ENCODE measurements at places on chromosomes 12 and 14. TPM values are rescaled to one million over a fixed set of nuclear protein-coding genes. Genes with fewer than 3 reads are reported as not detected.

DNA sequence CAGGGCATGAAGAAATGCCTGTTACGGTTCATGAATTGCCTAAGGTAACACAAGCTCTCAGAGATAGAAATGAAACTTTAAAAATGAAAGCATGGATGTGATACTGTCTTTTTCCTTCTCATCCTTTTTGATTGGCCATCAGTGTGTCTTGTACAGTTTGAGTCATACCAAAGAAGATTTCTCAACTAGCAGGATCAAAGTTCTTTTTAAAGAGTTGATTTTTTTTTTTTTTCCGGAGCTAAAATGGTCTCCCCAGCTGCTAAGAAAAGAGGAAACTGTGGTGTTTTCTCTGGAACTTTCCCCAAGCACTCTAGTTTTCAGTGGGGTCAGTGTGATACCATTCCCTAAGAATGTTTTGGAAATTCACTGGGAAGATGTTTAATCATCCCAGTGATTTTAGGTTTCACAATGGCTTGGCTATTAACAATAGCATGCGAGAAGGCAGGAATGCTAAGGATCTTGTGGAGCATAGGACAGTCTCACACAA is 105.0 kb downstream of the ETNK1 start:
- no peaks in the 10 kb centered on the region for H3K36me3 ChIP-seq
- peaks cover 2% of the 10 kb centered on the region for H3K4me1 ChIP-seq

GRCh38 chr12:47509398-47509851 is 196.4 kb downstream of the RPAP3 start:
- H3K27ac ChIP-seq, result no peak overlapping the region
- H3K4me3 ChIP-seq, result no peak overlapping the region
- H3K27me3 ChIP-seq, result no peaks in the 10 kb centered on the region
- no peaks in the 10 kb centered on the region for H3K4me1 ChIP-seq

GRCh38 chr12:57579677-57580465 is 11.1 kb upstream of the PIP4K2C start:
- H3K4me1 ChIP-seq, result peaks cover 6% of the 10 kb centered on the region
- no peaks in the 10 kb centered on the region for H3K27me3 ChIP-seq
- H3K36me3 ChIP-seq, result no peaks in the 10 kb centered on the region
- no peak for DNase-seq
- H3K4me3 ChIP-seq, result no peak overlapping the region

PCED1B gene
- 72.1 TPM for total RNA-seq

KRT83 gene
- not detected for total RNA-seq

Data from activated CD8-positive, alpha-beta T cell treated with anti-CD3 and anti-CD28 coated beads, Interleukin-2, amount 10 ng/mL, durations not matched to agents 7 days and 5 days (primary cell).